CD4-positive, CD25-positive, alpha-beta regulatory T cell (primary cell): ENCODE measurements at places on chromosomes 2 and 18.

GRCh38 chr2:84194949-84195644 is 264.0 kb downstream of the SUCLG1 start:
- no peak for DNase-seq

DNA sequence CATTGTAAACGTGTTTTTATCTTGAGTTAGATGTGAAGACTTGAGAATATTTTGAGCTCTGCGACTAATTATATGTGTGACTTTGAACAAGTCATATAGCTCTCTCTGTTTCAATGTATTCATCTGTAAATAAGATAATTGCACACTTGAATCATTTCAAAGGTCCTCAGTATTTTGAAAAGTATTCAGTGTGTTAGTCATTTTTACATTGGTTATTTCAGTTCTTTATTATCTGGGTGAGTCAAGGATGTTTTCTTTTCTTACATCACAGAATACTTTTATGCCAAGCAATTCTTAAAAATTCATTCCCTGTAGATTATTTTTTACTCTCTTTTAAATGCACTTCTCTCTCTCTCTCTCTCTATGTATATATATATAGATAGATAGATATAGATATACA is 1098.0 kb upstream of the ZEB2 start:
- DNase-seq, result no peak

DNA sequence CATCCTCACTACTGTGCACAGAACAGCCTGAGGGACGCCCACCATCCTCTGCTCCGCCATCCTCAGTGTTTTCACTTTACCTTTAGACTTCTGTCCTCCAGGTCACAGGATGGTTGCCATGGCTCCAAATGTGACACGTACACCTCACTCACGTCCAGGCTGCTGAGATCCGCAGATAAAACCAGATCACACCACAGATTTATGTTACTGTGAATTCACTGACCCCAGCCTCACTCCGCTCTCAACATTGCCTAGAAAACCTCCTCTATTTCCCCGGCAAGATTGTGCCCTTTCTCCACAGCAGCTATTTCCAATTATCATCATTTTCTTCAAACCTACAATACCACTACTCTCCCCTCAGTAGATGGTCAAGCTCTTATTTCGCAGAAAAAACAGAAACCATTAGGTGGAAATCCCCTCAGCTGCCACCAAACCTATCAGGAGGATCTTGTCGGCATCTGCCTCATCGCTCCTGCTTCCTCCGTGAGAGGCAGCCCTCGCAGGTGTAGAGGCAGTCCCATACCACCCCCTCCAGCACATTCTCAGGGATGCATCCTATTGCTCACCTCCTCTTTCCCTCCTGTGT is 49.8 kb upstream of the SLC1A4 start:
- DNase-seq, result no peak

DNA sequence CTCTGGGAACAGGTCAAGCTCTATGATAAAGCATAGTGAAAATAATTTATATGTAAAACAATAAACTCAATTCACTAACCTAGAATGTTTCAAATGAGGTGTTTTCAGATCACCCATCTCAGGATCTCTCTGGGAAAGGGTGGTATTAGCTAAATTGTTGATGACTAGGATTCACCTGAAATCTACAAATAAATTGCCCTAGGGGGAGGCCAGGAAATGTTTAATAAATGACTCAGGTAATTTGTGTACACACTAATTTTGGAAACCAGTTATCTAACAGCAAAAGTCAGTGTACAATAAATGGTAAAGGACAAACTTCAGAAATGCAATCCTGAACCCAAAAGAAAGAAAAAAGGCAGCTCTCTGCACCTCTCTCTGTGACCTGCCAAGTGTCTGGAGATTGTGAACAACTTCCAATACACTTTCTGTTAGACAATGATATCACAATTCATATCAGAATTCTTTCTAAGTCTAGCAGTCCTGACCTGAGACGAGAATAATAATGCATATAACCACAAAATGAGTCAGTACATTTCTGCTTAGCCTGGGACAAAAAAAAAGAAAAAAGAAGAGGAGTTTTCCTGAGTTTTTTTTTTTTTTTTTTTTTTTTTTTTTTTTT is 760.0 kb downstream of the EPHA4 start:
- no peak for DNase-seq

DNA sequence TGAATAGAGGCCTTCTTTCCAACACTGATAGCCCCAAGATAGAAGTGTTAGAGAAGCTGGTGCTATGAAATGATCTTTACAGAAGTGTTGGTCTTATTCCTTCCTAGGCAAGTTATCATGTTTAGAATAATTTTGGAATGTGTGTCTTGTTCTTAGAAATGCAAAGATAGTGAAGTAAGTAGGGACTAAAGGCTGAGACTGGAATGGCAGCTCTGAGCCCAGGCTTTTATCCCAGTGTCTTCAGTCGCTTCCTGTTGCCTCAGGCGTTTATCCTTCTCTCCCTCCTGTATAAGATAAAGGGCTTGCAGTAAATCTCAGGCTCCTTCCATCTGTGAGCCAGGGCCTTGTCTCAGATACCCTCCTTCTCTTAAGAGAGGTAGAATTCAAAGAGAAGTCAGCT is 218.1 kb downstream of the TPGS2 start:
- DNase-seq, result no peak

GRCh38 chr18:31250902-31251301 is 67.1 kb upstream of the DSG1 start:
- no peak for DNase-seq

GRCh38 chr2:198383392-198383791 is 579.0 kb downstream of the PLCL1 start:
- no peak for DNase-seq

DNA sequence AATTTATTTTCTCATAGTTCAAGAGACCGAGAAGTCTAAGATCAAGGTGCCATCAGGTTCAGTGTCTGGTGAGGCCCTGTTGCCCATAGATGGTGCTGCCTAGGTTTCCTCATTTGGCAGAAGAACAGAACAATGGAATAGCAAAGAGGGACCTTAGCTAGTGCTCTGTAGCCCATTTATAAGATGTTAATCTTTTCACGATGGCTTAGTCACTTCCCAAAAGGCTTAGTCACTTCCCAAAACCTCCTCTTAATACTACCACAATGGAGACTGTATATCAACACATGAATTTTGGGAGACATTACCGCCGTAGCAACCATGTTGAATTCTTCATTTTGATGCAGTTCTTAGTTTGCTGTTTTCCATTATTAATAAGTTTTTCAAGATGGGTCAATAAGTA is 246.3 kb upstream of the NRP2 start:
- DNase-seq, result no peak

DNA sequence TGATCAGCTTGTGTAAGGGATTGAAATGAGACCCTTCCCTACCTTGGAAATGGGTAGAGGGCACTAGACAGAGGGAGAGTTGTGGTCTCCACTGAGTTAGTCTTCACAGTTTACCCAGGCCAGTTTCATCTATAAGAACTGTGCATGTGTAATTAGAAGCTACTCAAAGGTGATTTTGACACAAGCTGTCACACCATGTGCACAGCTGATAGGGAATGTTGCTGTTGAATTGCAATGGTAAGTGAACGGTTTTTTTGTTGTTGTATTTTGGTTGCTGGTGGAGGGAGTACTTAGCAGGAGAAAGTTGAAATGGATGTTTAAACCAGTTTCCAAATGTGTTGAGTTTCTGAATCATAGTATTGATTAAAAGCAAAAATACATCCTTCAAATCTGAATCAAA is 168.9 kb downstream of the LCLAT1 start:
- no peak for DNase-seq

GRCh38 chr2:156790343-156791037 is 354.3 kb downstream of the GPD2 start:
- DNase-seq, result no peak

DNA sequence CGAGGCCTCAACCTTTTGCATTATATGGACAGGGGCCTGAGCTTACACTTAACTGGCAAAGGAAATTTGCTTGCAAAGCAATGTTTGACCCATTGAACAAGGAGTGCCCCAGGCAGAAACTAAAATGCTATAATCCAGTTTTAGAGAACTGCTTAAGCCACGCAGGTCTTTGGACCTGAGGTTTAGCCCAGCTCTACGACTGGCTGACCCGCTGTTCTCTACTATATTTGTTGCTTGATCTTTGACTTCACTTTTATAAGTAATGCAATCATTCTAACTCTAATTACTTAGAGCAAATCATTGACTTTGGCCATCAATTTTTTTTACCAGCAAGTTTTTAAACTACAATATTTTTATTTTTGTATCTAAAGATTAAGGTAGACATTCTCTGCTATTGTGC is 268.8 kb downstream of the MREG start:
- DNase-seq, result no peak

GRCh38 chr2:64453770-64454385 is at the start of gene LGALSL:
Gene LGALSL, plus strand, starts transcription at chr2:64454162. Its CDS starts 384 bp downstream, at chr2:64454546.
- DNase-seq, result no peak

- DNase-seq, result no peak
Measured at GRCh38 chr2:61423714-61424113, 47.2 kb downstream of the USP34 start.

DNA sequence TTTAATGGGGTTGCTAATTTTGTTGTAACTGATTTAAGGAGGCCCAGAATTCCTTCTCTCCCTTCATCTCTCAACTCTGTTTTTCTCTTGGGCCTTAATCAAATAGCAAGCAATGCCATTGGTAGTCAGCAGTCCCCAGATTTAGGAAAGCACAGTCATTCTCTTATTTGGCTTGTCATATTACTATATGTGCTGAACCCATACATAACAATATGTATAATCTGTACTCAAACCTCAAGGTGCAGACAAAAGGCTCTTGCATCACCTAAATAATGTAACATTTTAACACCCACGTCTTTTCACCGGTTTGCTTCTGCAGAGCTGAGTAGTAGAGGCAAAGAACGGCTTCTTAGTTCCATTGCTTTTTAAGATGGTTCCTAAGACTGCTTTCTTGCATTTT is 33.4 kb downstream of the METTL8 start:
- no peak for DNase-seq

DNA sequence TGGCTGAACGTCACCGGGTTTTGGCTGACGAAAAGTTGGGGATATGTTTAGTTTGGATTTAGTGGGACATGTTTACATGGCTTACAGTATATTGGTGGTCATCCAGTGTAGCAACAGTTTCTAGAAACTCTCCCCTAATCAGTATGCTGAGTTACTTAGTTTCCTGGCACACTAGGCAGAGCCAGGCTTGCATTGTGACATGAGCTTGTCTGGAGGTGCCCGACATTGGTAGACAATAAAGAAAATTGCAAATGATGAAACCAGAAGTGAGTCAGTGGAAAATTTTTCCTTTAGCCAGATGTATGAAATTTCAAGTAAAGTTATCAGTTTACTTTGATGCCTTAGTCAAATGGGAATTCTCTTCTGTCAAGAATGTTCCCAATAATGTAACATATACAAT is 276.1 kb downstream of the RDH14 start:
- no peak for DNase-seq

GRCh38 chr18:74982946-74983635 is 225.8 kb downstream of the PTGR3 start:
- DNase-seq, result no peak

DNA sequence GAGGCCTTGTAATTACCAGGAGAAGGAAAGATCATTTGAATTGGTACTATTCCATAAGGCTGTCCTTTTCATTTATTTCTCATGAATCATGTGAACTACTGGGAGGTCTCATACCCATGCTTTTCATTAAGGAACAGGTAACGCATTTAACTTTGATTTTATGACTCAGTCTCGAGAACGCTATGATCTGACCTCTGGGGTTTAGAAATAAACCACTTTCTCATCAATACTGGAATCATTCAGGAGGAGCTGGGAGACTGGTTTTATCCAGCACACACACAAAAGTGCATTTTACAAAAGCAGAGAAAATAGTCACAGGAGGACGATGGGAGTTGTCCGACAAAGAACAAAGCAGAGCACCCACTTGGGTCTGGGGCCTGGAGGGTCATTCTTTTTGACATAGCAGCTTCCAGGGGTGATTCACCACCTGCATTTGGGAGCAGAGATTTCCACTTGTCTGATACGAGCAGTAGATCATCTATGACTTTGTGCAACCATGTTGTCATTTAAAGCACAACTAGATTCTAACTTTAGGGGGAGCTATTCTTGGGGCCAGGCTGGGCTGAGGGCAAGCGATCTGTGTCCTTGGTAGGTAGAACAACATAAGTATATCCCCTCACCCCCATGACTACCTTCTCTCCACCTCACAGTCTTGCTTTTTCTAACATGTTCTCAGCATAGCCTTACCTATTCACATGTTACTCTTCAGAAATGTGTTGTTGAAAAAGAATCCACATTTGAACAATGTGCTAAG is 95.9 kb upstream of the SCG2 start:
- no peak for DNase-seq

- no peak for DNase-seq
Measured at GRCh38 chr2:161956738-161957137, 117.3 kb downstream of the DPP4 start.

GRCh38 chr2:225820826-225821225 is 421.3 kb downstream of the NYAP2 start:
- no peak for DNase-seq

DNA sequence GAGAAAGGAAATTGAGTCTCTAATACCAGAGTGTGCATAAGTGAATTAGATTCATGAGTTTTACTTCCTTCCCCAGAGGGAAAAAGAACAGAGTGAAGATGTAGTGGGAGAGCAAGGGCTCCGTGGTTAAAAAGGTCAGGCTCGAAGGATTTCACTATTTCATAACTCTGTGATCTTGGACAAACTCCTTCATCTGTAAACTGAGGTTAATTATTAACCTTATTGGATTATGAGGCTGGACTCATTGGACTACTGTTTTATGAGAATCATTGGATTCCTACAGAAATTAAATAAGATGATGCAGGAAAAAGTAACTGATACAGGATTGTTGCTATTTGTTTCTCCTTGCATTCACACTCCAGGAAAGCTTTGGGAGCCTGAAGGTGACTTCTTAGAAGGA is 45.0 kb downstream of the SRD5A2 start:
- DNase-seq, result no peak

GRCh38 chr2:54603357-54603756 is 120.1 kb upstream of the EML6 start:
- DNase-seq, result no peak

- no peak for DNase-seq
Measured at GRCh38 chr2:156310773-156311172, 21.7 kb downstream of the NR4A2 start.

DNA sequence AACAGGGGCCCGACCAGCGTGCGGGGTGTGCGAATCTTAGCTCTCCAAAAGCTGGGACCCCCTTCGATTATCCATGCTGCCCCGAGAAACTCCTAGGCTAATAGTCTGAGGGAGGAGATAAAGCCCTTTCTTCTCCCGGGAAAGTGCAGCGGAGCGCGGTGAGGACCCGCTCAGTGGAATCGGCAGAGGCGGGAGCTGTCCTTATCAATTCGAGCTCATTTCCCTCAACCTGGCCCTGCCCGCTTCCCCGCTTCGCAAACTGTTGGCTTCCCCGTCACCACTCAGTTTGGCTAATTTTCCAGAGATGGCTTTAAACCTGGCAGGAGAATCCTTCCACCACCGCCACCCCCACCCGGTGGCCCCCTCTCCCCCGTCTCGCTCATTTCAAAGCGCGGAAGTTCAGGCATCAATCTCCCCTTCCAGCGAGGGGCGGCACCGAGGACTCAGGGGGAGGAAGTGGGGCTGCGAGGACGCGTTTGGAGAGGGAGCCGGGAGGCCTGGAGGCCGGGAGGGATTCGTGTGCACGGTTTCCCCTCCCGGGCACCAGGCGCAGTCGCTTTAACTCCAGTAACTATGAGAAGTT is 1.6 kb downstream of the KLHL14 start:
- no peak for DNase-seq
